Mesothelial cell of epicardium (in vitro differentiated cells): ENCODE measurements at places on chromosomes 4 and X.

GRCh38 chr4:84503495-84504437, 4.7 kb upstream of the NKX6-1 start:
- no peak for DNase-seq
- no peaks in the 10 kb centered on the region for H3K36me3 ChIP-seq
- H3K4me3 ChIP-seq = no peak overlapping the region
- H3K4me1 ChIP-seq = peaks cover 12% of the 10 kb centered on the region
- peaks cover 82% of the 10 kb centered on the region for H3K27me3 ChIP-seq

DNA sequence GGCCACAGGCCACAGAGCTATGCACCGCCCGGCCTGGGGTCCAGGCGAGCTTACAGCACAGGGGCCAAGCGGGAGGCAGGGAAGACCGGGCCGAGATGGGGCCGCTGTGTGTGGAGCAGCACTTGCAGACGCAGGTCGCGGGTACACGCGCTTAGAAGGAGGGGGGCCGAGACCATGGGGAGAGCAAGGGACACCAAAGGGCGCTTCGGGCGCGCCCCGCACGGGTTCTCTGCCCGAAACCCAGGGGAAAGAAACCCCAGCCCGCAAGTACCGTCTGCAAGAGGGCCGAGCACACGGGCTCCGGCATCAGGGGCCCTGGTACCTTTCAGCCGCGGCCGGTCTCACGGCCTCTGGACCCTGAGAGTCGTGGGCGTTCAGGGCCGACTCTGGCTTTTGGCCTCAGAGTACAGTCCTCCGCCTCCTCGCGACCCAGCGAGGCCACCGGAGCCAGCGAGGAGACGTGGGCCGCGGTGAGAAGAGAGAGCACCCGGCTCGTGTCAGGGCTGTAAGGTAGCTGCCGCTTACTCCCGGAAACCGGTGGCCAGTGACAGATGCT, 342 bp downstream of the EOLA2 start:
- DNase-seq = no peak
- peak overlapping the region; percentile 99 for H3K27ac ChIP-seq
- H3K4me1 ChIP-seq = no peaks in the 10 kb centered on the region
- H3K27me3 ChIP-seq = no peaks in the 10 kb centered on the region

GRCh38 chr4:169239221-169239905, 31.4 kb downstream of the SH3RF1 start:
- no peak overlapping the region for H3K4me3 ChIP-seq
- no peaks in the 10 kb centered on the region for H3K27me3 ChIP-seq
- H3K4me1 ChIP-seq = peaks cover 28% of the 10 kb centered on the region
- DNase-seq = no peak

DNA sequence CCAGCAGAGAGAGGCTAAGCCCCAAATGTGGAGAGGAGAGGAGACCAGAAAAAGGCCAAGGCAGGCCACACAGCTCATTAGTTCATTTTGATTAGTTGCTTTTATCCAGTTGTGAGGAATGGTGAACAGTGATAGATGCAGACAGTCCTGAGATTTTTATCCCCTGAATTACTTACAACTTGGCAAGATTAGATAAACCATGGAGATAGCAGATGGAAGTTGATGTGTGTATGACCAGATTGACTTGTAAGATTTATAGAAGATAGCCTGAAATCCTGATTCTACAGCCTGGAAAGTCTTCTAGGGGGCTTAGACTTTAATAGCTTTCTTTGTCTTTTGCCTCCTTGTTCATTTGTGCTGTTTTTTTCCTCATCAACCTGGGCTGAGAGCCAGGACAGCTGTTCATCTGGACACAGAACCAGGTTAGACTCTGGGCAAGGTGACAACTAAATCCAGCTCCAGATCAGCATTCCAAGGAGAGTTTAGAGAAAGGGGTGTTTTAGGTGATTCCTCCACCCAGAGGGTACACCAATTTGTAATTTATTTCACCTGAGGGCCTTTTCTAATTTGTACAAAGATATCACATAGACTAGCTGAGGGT, 215.5 kb downstream of the SPATA18 start:
- peaks cover 22% of the 10 kb centered on the region for H3K4me1 ChIP-seq
- no peak for DNase-seq
- no peaks in the 10 kb centered on the region for H3K36me3 ChIP-seq

DNA sequence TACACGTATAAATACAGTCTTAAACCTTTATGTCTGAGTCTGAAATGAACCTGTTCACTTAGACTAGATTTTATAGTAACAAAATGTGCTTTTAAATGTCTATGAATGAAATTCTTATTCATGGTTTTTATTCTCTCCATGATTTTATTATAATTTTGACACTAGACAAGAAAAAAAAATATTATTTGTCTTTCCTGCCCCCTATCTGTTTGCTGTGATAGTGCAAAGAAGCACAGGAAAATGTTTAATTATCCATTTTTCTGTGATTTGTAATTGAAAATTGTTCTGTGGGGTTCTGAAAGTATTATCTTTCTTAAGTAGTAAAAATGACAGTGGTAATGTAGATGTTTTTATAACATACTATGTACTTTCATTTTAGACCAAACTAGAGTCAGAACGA, 52.0 kb downstream of the INTS6L start:
- peaks cover 6% of the 10 kb centered on the region for H3K36me3 ChIP-seq
- no peaks in the 10 kb centered on the region for H3K4me1 ChIP-seq
- DNase-seq = no peak
- no peak overlapping the region for H3K27ac ChIP-seq
- H3K4me3 ChIP-seq = no peak overlapping the region

GRCh38 chr4:148315049-148315448, 127.2 kb downstream of the NR3C2 start:
- H3K27ac ChIP-seq = no peak overlapping the region
- DNase-seq = no peak
- no peak overlapping the region for H3K4me3 ChIP-seq
- no peaks in the 10 kb centered on the region for H3K27me3 ChIP-seq
- peaks cover 10% of the 10 kb centered on the region for H3K4me1 ChIP-seq

- H3K27me3 ChIP-seq = peaks cover 2% of the 10 kb centered on the region
- no peak overlapping the region for H3K4me3 ChIP-seq
- no peak for DNase-seq
- H3K27ac ChIP-seq = no peak overlapping the region
- H3K4me1 ChIP-seq = peaks cover 2% of the 10 kb centered on the region
Measured at GRCh38 chr4:66930206-66930605, 615.1 kb downstream of the CENPC start.

DNA sequence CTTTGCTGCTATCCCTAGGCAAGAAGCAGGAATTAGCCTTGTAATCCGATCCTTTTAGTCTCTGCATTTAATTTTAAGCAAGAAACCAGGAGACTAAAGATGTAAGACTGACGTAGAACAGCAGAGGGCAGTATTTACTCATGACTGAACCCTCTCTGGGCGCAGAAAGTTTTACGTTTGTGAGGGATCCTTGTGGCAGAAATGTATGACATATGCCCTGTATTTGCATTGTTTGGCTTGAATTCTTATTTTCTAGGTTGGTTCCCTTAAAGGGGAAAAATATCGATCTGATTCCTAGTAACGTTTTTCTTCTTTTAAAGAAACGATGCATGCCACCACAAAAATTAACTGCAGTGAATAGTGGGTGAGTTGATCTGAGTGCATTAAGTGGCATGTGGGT, 1.3 kb upstream of the FAT4 start:
- peaks cover 10% of the 10 kb centered on the region for H3K36me3 ChIP-seq
- no peak for DNase-seq
- H3K27ac ChIP-seq = peak overlapping the region; percentile 82
- peak overlapping the region; percentile 58 for H3K4me3 ChIP-seq
- peaks cover 38% of the 10 kb centered on the region for H3K4me1 ChIP-seq

DNA sequence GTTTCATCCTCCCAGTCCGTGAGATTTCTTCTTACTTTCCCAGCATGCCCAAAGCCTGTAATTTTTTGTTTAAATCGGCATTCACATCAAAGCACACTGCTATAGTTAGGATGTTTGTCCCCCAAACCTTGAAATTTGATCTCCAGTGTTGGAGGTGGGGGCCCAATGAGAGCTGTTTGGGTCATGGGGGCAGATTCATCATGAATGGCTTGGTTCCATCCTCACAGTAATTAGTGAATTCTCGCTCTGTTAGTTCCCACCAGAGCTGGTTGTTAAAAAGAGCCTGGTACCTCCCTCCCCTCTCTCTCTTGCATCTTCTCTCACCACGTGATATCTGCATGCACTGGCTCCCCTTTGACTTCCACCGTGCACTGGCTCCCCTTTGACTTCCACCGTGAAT, 40.5 kb upstream of the PGRMC2 start:
- no peaks in the 10 kb centered on the region for H3K27me3 ChIP-seq
- H3K4me3 ChIP-seq = no peak overlapping the region
- DNase-seq = no peak
- H3K27ac ChIP-seq = no peak overlapping the region

DNA sequence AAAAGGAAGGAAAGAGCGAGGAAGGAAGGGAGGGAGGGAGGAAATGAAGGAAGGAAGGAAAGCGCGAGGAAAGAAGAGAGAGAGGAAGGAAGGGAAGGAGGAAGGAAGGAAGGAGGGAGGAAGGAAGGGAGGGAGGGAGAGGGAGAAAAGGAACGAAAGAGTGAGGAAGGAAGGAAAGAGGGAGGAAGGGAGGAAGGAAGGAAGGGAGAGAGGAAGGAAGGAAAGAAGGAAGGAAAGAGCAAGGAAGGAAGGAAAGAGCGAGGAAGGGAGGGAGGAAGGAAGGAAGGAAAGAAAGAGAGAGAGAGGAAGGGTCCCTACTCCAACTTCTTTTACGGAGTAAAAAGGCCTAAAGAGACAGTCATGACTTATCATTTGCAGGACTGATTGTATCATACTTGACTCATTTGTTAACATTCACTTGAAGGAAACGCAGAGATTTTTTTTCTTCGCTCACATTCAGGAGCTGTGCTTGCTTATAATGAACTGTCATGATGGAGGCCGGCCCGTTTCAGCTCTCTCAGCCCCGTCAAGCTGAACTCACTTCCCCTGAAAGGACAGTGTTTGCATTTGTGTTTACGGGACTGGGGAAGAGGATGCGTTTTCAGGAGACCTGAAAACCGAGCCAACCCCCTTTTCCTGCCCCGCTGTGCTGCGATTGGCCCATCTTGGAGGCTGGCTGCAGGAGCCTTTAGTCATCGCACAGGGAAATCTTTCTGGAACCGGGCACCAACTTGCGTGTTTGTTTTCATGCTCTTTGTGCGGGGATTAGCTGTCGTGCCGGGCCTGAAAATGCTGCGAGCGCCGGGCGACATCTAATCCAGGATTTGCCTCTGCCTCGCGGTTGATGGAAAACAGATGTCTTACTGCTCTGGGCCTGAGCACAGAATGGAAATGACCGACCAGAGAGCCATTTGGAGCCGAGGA, 17.8 kb downstream of the TRIM2 start:
- no peaks in the 10 kb centered on the region for H3K27me3 ChIP-seq
- peak overlapping the region; percentile 98 for H3K27ac ChIP-seq
- H3K36me3 ChIP-seq = peaks cover 14% of the 10 kb centered on the region
- H3K4me1 ChIP-seq = peaks cover 32% of the 10 kb centered on the region
- peak; percentile 37 for DNase-seq

GRCh38 chrX:143648705-143649104, 12.8 kb upstream of the SLITRK4 start:
- H3K4me3 ChIP-seq = no peak overlapping the region
- H3K36me3 ChIP-seq = no peaks in the 10 kb centered on the region
- DNase-seq = no peak
- H3K27ac ChIP-seq = no peak overlapping the region
- H3K27me3 ChIP-seq = no peaks in the 10 kb centered on the region

DNA sequence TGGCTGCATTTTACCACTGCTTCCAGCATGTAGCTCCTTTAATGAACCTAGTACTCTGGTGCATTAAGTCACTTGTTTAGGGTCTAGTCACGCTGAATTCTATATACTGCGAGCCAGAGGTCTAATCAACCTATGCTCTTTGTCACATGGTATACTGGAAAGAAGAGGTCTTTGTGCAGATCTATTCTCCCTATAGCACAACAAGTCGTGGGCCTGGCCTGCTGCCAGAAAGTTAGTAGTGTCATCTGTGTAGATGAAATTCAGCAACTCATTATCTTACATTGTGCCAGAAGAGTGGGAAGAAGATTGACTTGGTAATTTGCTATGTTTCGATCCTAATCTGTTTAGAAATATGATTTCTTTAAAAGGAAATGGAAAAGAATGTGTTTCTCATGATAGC, 80.8 kb downstream of the AWAT2 start:
- no peaks in the 10 kb centered on the region for H3K27me3 ChIP-seq
- no peak overlapping the region for H3K27ac ChIP-seq
- no peak for DNase-seq
- no peaks in the 10 kb centered on the region for H3K4me1 ChIP-seq
- H3K36me3 ChIP-seq = no peaks in the 10 kb centered on the region
- H3K4me3 ChIP-seq = no peak overlapping the region

DNA sequence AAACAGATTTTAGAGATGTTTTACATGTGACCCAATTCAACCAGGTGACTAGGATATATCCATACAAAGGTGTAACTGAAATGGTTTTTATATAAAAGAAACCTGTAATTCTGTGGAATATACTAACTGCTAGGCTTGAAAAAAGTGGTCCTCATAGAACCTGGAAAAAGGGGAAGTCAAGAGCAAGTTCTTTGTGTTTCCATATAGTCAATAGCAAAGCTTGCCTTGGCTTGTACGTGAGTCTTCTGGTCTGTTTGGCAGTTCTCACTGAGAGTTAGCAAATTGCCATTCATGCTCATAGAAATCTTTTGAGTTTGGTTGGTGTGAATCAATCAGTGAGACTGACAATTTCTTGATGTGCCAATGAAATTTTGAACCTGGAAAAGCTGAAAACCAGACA, 79.4 kb upstream of the SMIM10 start:
- H3K27me3 ChIP-seq = no peaks in the 10 kb centered on the region
- H3K4me1 ChIP-seq = peaks cover 16% of the 10 kb centered on the region
- no peak overlapping the region for H3K27ac ChIP-seq

- no peak overlapping the region for H3K4me3 ChIP-seq
- H3K27me3 ChIP-seq = no peaks in the 10 kb centered on the region
- H3K4me1 ChIP-seq = no peaks in the 10 kb centered on the region
- DNase-seq = peak; percentile 24
- no peak overlapping the region for H3K27ac ChIP-seq
Measured at GRCh38 chr4:5797866-5798265, 86.9 kb downstream of the EVC start.

DNA sequence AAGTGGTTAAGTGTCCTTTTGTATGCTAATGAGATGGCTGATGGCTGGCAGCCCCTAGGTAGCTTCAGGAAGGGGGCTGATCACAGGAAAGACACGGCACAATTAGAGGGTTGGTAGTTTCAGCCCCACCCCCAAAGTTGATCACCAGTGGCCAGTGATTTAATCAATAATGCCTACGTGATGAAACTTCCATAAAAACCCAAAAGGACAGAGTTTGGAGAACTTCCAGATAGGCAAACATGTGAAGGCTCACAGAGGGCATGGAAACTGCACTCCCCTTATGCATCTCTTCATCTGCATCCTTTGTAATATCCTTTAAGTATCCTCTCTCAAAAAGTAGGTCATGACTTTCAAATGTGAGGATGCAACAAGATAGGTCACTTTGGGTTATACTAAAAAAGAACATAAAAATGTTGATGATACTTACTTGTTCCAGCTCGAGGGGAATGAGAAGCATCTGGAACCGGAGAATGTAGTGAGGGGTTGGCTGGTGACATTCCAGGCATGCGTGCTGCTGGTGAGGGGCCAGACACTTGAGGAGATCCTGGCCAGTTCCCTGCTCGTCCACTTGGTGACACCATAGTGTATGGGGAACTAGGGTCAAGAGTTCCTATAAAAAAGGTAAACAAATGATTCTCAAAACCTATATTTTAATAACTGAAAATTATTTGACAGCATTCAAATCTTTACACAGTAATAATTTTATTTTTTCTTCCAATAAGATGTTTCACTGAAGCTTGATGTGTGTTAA, 16.7 kb upstream of the CXorf38 start:
- H3K4me1 ChIP-seq = peaks cover 2% of the 10 kb centered on the region
- peak overlapping the region; percentile 12 for H3K27ac ChIP-seq
- H3K4me3 ChIP-seq = no peak overlapping the region
- no peak for DNase-seq

- H3K4me1 ChIP-seq = peaks cover 23% of the 10 kb centered on the region
- H3K27me3 ChIP-seq = peaks cover 4% of the 10 kb centered on the region
- H3K4me3 ChIP-seq = peak within 1 kb of the TSS; percentile 87
- DNase-seq = peak; percentile 32
- H3K36me3 ChIP-seq = peaks cover 1% of the 10 kb centered on the region
- H3K27ac ChIP-seq = peak within 1 kb of the TSS; percentile 59
Measured at GRCh38 chrX:46758956-46759644, at the start of gene SLC9A7. SLC9A7 (minus strand) TSS chrX:46759118; CDS start chrX:46759029, 89 bp downstream.
